ENCODE measurements at places on chromosomes 2 and 18.

DNA sequence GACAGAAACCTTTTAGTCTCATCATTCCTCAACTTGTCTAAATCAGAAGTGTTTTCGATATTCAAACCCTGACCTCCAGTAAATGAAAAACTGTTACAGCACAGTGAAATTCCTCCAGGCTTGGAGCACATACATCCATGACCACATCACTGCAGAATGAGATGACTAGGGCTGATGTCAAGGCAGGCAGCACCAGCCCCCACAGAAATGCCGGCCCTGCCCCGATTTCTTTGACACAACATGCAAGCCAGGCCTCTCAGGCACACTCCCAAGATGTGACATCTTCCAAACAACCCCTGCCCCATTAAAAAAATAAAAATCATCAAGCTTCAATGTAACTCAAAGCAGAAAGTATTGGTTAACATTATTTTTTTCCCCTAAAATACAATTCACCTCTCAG, 103.3 kb downstream of the CTAGE1 start:
- DNase-seq, result no peak

GRCh38 chr2:54518430-54518829, 62.3 kb downstream of the SPTBN1 start:
- DNase-seq, result no peak

- no peak for DNase-seq
Observed at GRCh38 chr2:200608341-200609027, 22.7 kb downstream of the AOX1 start.

DNA sequence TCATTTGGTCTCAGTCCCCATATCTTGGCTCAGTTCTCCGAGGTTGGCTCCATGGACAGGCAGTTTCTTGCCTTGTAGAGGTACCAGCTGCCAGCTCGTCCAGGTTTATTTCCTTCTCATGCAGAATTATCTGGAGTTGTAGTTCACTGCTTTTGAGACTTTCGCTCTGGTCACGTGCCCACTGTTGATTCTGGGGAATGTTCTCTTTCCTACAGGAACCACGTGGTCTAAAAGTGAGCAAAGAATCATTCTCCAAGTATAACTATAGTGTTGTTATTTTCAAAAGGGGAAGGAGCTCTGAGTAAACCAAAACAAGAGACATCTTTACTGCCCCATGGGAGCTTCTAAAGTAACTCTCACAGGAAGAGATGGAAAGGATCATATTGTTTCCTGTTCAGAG, 41.2 kb upstream of the RAB27B start:
- no peak for DNase-seq

- DNase-seq, result no peak
Observed at GRCh38 chr2:229733611-229734245, 19.4 kb upstream of the DNER start.

GRCh38 chr2:160513120-160513519, 19.5 kb upstream of the RBMS1 start:
- no peak for DNase-seq

- no peak for DNase-seq
Observed at GRCh38 chr18:43720041-43720440, 442.8 kb upstream of the SYT4 start.

DNA sequence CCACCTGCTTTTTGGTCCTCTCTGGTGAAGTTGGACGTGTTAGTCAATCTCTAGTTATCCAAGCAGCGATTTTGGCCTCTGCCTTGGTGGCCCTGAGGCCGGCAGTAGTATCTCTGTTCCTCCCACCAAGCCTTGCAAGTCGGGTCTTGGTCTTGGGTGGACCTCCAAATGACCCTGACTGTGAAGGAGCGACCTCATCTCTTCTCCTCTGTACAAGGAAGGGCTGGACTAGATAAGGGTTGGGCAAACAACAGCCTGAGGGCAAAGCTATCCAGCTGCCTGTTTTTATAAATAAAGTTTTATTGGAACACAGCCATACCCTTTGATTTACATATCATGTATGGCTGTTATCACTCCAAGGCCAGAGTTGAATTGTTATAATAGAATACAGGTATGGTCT, 74.6 kb upstream of the FOSL2 start:
- DNase-seq, result no peak

DNA sequence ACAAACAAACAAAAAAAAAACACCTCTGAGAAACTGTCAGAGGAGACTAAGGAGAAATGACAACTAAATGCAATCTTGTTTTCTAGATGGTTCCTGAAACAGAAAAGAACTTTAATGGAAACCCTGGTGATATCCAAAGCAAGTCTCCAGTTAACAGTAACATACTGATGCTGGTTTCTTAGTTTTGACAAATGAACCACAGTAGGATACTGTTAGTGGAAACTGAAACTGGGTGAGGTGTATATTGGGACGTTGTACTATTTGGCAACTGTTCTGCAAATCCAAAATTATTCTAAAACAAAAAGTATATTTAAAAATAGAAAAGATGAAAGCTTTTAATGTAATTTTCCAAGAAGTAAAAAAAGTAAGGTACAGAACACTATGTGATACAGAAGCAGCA, 11.4 kb downstream of the SESTD1 start:
- no peak for DNase-seq

GRCh38 chr2:169641464-169641863, 52.7 kb downstream of the CFAP210 start:
- DNase-seq, result no peak

- DNase-seq, result no peak
Observed at GRCh38 chr2:24815171-24815570, 21.9 kb downstream of the CENPO start.

DNA sequence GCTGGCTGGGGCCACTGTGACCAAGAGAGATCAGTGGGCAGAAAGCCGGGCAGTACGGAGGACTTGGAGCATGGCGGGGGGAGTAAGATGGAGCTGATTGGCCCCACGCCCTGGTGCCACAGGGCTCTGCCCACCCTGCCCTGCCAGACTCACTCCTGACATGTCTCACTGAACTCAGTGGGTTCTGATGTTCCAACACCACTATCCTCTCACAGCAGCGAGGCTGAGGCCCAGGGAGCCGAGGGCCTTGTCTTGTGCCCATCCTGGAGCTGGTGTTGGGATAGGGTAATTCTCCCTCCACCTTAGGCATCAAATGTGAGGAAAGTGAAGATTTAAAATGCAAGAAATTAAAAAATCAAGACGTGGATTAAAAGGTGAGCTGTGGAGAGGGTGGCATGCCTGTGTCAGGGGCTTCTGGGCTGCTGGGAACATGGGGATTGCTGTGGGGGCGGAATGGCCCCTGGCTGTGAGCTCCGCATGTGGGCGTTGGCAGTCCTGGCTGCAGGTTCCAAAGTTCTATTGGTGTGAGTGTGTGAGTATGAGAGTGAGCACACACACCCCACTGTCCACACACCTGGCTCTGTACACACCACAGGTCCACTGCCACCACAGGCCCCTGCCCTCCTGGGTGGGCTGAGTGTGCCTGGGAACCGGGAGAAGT, 283.5 kb upstream of the HS6ST1 start:
- no peak for DNase-seq

GRCh38 chr2:112024896-112025491, 30.1 kb upstream of the TMEM87B start:
- no peak for DNase-seq

DNA sequence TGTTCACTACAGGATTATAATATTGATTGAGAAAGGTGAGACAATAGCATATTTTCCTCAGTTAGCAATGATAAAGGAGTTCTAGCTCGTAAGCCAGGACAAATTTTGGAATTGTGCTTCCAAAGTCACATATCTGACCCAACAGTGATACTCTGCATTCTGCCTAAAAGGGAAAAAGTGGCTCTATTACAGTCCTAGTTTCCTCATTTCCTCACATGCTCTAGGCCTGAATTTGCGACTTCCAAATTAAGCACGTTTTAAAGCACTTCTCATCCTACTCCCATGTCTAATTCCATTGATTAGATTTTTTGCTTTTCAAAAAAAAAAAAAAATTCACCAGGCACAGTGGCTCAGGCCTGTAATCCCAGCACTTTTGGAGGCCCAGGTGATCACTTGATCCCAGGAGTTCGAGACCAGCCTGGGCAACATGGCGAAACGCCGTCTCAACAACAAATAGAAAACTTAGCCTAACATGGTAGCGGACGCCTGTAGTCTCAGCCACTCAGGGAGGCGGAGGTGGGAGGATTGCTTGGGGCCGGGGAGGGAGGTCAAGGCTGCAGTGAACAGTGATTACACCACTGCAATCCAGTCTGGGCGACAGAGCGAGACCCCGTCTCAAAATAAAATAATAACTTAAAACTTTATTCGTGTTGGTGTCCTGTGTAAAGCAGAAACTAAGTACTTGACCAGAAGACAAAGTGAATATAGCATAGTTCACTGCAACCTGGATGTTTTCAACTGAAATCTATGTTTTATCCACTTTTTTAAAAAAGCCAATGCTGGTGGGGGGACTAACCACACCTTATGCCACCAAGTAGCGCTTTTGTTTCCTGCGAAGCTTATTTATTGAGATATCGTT, 1.5 kb downstream of the ESCO1 start:
- DNase-seq, result no peak

DNA sequence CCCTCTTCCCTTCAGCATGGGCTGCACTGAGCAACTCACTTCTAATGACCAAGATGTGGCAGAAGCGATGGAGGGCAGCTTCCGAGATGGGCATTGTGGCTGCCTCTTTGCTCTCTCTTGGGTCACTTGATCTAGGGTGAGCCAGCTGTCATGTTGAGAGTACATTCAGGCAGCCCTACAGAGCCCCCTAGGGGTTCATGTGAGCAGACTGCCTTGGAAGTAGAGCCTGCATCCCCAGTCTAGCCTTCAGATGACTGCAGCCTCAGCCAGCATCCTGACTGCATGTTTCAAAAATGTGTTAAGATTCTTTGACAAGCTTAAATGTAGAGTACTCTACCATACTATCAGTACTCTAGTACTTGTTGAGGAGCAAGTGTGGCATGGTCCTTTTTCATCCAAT, 143.9 kb downstream of the NCK2 start:
- DNase-seq, result no peak

DNA sequence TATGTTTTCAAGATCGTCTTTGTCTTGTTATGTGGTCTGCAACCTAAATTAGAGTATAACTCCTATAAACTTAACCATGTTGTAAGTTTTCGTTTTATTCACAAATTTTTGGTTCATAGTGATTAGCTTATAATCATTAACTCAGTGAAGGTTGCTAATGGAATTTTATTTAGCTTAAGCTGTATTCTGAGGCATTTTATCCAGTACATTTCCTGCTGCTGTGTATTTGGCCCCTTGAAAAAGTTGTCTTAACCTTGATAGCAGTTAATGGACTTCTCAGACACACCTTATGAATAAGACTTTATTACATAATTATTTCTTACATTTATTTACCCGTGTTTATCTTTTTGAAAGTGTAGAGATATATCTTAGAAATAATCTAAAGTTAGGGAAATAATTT, 20.5 kb downstream of the VAPA start:
- no peak for DNase-seq

GRCh38 chr2:111072220-111072871, 48.4 kb upstream of the BCL2L11 start:
- no peak for DNase-seq

DNA sequence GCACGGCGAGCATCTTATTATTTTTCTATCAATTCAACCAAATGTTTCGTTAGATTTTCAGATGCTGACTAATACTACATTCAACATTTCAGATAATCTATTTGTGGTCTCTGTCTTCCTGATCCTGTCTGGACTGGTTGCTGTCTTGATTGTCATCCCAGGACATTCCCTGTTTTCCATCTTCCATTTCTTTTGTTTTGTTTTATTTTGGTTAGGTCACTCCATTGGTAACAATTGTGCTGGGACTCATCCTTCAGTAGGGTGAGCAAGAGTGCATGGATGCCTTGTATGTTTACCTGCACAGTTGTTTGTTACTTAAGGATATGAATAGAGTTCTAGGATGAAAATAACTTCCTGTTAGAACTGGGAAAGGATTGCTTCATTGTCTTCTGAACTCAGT, 55.9 kb upstream of the ACYP2 start:
- no peak for DNase-seq

DNA sequence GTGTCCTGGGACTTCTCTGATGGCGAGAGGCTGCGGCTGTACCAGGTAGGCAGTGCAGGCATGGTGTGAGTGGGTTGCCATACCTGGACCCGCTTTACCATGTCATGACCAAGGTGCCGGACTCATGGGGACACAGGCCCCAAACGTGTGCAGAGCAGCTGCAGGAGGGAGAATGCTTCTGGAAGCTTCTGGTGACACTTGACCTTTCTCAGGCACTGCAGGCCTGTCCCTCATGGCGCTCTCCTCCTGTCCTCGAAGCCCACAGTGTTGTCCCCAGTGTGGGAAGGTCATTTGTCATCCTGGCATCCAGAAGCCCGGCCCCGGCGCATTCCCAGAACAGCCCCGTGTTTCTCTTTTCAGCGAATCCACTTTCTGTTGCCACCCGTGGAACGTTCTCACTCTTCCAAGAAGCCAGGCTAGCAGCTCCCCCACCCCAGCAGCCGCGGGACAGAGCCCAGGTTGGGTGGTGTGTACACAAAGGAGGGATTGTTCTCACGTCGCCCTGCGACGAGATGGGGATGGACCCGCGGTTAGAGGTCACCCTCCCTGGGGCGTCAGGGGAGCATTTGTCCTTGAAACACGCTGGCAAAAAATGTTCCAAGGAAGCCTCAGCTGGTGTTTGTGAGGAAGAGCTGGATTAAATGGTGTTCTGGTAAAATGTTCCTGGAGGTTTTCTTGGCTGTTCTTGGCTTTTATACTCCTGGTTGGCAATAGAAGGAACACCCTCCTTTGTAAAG, 43.7 kb downstream of the SH3BP4 start:
- DNase-seq, result no peak

DNA sequence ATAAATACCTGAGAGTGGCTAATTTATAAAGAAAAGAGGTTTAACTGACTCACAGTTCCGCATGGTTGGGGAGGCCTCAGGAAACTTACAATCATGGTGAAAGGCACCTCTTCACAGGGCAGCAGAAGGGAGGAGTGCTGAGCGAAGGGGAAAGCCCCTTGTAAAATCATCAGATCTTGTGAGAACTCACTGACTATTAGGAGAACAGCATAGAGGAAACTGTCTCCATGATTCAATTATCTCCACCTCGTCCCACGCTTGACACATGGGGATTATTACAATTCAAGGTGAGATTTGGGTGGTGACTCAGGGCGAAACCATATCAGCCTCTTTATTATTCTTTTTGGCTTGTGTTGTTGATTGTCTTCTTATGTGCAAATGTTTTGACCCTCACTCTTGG, 76.2 kb downstream of the WDR7 start:
- DNase-seq, result peak; percentile 11

- no peak for DNase-seq
Observed at GRCh38 chr2:182862091-182862490, 4.3 kb downstream of the FRZB start.

- no peak for DNase-seq
Observed at GRCh38 chr18:61628085-61628484, 264.7 kb downstream of the RNF152 start.

DNA sequence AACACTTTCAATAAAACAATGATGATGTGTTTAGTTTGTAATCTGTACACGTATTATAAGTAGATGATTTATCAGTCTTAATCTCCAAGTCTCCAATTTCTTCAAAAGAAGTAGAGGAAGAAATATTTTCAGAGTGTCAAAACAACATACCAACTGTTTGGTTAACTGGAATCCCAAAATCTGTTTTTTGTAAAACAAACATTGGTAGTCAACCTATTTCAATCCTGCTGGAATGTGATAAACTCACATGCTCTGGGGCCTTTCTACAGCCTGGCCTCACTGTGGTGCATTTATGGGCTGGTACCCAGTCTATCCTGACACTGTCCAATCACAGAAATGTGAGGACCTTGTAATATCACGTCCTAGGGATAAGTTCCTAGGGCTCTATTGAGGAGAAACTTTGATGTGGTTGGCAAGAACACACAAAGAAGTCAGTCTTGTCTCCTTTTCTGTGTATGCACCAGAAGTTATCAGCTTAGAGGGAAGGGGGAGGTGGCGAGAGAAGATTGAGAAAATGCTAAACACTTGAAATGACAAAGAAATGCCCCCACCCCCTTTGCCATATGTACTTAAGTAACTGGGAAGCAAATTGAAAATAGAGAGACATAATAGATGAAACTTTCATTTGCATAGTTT, 47.2 kb downstream of the PRKRA start:
- no peak for DNase-seq
